A549 treated with DMSO at 1 μM for 4 hours (cell line): ENCODE measurements at places on chromosomes 1 and 21. TPM values are rescaled to one million over a fixed set of nuclear protein-coding genes. Genes with fewer than 3 reads are reported as not detected.

Gene TMEM54
- 30.5 to 45.4 TPM (median 39.3 TPM) in 5 replicates for total RNA-seq

Gene FOXD2
- total RNA-seq = 0.39 to 0.53 TPM (median 0.43 TPM) in 5 replicates

Gene KRTAP7-1
- not detected in 5 replicates for total RNA-seq

Gene FNDC5
- total RNA-seq = 0.38 to 0.75 TPM (median 0.53 TPM) in 5 replicates

Gene INSRR
- not detected in 5 replicates for total RNA-seq

Gene AURKAIP1
- 109 to 188 TPM (median 157 TPM) in 5 replicates for total RNA-seq

Gene CRP
- not detected in 5 replicates for total RNA-seq

Gene AGO4
- 2.3 to 6.1 TPM (median 4.9 TPM) in 5 replicates for total RNA-seq

Gene LCE1F
- total RNA-seq = not detected in 5 replicates

Gene LAMC1
- total RNA-seq = 94.4 to 132 TPM (median 118 TPM) in 5 replicates
